DND-41 (cell line): ENCODE measurements at places on chromosomes 3 and 15.

GRCh38 chr3:188697127-188697526, 474.6 kb upstream of the TPRG1 start:
- no peak for DNase-seq

DNA sequence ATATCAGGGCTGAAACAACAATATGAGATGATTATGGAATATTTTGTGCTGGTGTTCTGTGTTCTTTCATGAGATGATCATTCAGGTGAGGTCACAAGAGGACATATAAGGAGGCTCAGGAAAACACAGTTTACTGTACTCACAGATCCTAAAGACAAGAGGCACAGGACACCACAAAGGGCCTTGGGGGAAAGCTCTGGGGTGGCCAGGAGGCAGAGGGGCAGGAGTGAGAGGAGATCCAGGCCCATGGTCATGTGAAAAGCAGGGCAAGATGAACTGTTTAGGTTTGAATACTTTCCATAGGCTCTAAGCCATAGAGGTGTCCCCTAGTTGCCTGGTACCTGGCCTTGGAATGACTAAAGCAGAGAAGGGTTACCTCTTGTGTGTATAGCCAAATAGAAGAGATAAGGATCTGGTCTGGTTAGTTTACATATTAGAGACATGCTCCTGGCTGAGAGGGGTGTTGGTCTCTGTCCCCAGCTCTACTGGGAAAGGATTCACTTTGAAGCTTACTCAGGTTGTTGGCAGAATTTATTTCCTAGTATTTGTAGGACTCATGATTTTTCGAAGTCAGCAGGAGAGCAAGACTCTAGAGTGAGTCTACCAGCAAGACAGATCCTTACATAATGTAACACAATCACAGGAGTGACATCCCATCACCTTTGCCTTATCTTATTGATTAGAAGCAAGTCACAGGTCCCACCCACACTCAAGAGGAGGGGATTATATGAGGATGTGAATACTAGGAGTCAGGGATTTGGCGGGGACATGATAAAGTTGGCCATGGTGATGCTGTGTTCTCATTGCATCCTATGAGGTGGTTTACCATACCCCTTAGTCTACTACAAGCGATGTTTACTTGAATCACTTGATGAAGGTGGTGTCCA, 11.3 kb upstream of the TM4SF1 start:
- DNase-seq: no peak

- DNase-seq: no peak
Measured at GRCh38 chr3:196412704-196413103, 19.5 kb downstream of the UBXN7 start.

DNA sequence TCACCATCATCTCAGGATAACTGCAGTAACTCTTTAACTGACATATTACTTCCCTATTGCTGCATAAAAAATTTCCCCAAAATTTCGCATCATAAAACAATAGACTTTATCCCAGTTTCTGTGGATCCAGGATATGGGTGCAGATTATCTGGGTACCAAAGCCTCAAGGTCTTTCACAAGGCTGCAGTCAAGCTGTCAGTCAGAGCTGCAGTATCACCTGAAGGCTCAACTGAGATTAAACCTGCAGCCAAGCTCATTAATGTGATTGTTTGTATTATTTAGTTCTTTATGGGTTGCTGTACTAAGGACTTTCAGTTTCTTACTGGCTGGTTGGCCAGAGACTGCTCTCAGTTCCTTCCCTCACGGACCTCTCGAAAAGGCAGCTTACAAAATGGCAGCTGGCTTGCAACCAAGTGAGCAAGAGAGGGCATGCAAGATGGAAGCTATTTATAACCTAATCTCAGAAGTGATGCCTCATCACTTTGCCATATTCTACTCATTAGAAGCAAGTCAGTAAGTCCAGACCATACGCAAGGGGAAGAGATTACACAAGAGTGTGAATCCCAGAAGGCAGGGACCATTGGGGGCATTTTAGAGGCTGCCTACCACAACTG, 54.9 kb downstream of the DCUN1D1 start:
- DNase-seq: no peak

- no peak for DNase-seq
Measured at GRCh38 chr3:159824333-159824732, 164.3 kb upstream of the IL12A start.

GRCh38 chr15:101388046-101388445, 93.0 kb upstream of the SNRPA1 start:
- no peak for DNase-seq

DNA sequence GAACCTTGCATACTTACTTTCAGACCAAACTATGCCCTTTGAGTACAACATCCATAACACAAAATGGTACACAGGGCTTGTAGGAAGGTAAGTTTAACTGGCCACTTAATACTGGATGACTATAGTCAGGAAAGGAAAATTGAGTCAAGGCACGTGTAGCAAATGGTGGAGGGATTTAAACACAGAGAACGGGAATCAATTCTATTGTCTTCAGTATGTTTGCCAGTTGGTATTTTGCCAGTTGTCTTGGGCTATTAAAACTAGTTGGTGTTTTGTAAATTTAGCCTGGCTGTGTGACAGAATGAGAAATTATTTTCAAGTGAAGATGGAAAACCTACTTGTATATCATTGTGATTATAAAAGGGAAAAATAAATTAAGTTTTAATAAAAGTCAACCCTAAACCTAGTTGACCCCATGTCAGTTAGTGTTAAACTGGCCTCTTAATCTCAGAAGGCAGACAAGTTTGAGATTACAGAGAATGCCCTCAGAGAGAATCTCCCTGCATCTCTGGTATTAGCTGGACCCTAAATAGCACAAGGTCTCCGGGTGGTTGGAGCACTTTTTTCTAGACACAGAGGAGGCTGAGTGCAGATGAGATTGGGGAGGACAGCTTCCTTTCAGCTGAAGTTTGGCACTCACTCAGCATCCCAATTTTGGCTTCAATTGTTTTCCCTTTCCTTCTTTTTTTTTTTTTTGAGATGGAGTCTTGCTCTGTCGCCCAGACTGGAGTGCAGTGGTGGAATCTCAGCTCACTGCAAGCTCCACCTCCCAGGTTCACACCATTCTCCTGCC, 91.2 kb downstream of the MB21D2 start:
- no peak for DNase-seq

DNA sequence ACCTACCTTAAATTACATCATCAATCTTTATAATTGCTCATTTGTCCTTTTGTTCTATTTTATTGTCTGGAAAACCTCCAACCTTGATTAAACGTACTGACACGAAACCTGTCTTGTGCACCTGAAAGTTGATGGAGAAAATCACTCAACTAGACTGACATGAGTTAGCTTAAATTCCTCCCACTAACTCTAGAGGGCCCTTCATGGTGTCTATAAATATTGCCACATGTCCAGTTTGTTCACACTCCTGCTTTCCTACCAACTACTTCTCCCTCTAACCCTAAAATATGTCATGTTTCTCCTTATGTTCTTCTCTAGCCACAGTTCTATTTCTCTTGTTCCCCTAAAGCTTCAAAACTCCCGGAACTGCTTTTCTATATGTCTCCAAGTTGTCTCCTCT, 59.8 kb upstream of the SGO1 start:
- no peak for DNase-seq

GRCh38 chr3:138440121-138440521, 5.7 kb downstream of the ESYT3 start:
- no peak for DNase-seq

GRCh38 chr3:186806089-186807055, at the start of gene RFC4:
Gene RFC4 (minus strand): TSS chr3:186806482. CDS start chr3:186804713, 1,769 bp downstream.
- peak; percentile 86 for DNase-seq

DNA sequence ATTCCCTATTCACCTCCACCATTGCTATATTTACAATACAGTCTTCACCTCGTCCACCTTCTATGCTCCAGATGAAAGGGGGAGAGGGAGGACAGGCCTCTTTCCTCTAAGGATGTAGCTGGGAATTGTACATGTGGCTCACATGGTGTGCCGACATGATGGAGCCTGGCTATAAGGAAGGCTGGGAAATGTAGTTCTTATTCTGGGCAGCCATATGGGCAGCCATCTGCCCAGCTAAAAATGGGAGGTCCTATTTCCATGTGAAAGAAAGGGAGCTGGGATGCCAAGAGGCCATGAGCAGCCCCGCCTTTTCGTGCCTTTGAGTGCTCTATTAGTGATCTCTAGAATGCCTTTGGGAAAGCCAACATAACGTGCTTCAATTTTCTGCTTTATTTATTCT, 27.1 kb upstream of the MGLL start:
- DNase-seq: no peak

DNA sequence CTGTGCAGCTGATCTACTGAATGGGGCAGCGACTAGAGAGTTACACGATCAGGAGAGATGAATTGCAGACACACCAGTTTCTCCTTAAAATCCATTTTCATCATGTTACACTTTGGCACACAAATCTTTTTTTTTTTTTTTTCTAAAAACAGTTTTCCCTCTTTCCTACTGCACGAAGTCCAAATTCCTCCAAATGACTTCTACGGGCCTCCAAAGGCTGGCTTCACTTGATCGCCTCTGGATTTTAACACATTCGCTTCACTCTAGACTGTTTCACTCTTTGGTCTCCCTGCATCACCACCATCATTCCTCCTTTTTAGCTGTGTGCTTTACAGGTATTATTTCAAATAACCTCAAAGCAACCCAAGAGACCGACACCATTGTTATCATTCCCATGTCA, 268.6 kb downstream of the RORA start:
- no peak for DNase-seq

GRCh38 chr3:141235661-141236171, 4.1 kb downstream of the PXYLP1 start:
- no peak for DNase-seq
